ENCODE measurements at places on chromosomes 3 and 15. TPM values are rescaled to one million over a fixed set of nuclear protein-coding genes. Genes with fewer than 3 reads are reported as not detected.

SGO1 gene
- 4.0 TPM for polyA plus RNA-seq

DNA sequence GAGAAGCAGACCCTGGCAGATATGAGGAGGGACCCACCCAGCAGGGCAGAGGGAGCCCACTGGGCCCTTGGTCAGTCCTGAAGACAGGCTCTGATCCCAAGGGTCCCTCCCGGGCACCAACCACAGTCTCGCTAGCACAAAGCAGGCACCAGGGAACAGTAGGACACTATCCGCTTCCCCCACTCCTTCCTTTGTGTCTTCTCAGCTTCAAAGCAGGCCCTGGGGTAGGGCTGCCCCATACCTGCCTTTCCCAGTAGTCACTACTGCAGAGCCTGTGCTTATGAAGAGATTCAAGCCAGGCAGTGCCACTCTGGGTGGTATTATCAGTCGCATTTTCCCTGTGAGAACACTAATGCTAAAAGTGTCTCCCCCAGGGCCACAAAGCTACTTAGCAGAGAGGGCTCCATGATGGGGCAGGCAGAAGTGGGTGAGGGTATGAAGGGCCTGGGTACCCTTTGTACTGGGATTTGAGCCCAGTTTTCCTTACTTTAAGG, 32.7 kb downstream of the SRPRB start:
- no peak overlapping the region for H3K27ac ChIP-seq
- H3K36me3 ChIP-seq: peaks cover 86% of the 10 kb centered on the region
- no peaks in the 10 kb centered on the region for H3K4me1 ChIP-seq
- H3K4me3 ChIP-seq: no peak overlapping the region
- no peak for DNase-seq

GRCh38 chr15:26564361-26564760, 208.5 kb downstream of the GABRB3 start:
- no peaks in the 10 kb centered on the region for H3K4me1 ChIP-seq
- H3K36me3 ChIP-seq: peaks cover 11% of the 10 kb centered on the region
- no peak overlapping the region for H3K27ac ChIP-seq
- H3K27me3 ChIP-seq: no peaks in the 10 kb centered on the region
- DNase-seq: no peak

- H3K36me3 ChIP-seq: no peaks in the 10 kb centered on the region
- H3K4me3 ChIP-seq: no peak overlapping the region
- H3K4me1 ChIP-seq: no peaks in the 10 kb centered on the region
Measured at GRCh38 chr3:7841451-7841850, 660.2 kb upstream of the LMCD1 start.

- peaks cover 4% of the 10 kb centered on the region for H3K27me3 ChIP-seq
- H3K4me1 ChIP-seq: peaks cover 48% of the 10 kb centered on the region
- H3K4me3 ChIP-seq: no peak overlapping the region
- H3K36me3 ChIP-seq: no peaks in the 10 kb centered on the region
- no peak overlapping the region for H3K27ac ChIP-seq
Measured at GRCh38 chr15:70159001-70159712, 61.4 kb upstream of the TLE3 start.

SPSB4 gene
- 22.8 TPM for polyA plus RNA-seq

UBAP1L gene
- 26.0 TPM for polyA plus RNA-seq

ITPKA gene
- polyA plus RNA-seq: 2.0 TPM

- no peak overlapping the region for H3K27ac ChIP-seq
- no peak for DNase-seq
- no peaks in the 10 kb centered on the region for H3K36me3 ChIP-seq
Measured at GRCh38 chr15:95687686-95688085, 642.8 kb upstream of the NR2F2 start.

MKRN2OS gene
- polyA plus RNA-seq: 3.6 TPM

CEP19 gene
- 11.7 TPM for polyA plus RNA-seq

DNA sequence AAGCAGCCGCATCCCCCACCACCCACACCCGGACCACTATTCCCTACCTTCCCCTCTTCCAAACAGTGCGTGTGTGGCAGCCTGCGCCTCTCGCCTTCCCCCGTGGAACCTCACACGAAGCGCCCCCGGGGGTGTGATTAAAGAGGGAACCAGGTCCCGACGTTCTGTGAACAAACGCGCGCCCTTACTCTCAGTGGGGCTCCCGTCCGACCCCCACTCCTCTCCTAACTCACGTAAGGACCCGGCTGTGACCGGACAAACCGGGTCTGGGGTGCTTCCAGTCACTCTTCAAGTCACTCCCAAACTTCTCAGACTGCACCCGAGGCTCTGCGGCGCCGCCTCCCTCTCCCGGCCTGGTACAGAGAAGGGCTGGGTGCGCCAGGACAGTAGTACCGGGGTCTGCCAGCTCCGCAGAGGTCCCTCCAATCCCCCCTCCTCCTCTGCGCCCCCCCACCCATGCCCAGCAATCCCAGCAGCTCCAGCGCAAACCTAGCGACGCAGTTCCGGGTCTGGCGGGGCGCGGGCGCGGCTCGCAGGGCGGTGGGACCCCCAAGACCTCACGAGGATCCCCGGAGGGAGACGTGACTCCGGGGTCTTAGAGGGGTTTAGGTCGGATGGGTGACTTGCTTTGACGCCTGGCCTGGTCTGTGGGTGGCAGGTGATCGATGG, 574 bp downstream of the DUOXA1 start:
- no peaks in the 10 kb centered on the region for H3K36me3 ChIP-seq
- no peak overlapping the region for H3K27ac ChIP-seq
- H3K27me3 ChIP-seq: peaks cover 71% of the 10 kb centered on the region
- no peak for DNase-seq
- H3K4me3 ChIP-seq: no peak overlapping the region

GRCh38 chr3:36364260-36364659, 16.0 kb upstream of the STAC start:
- H3K36me3 ChIP-seq: no peaks in the 10 kb centered on the region
- no peaks in the 10 kb centered on the region for H3K4me1 ChIP-seq
- no peak for DNase-seq
- H3K4me3 ChIP-seq: no peak overlapping the region

- no peak overlapping the region for H3K4me3 ChIP-seq
- no peak for DNase-seq
- H3K4me1 ChIP-seq: peaks cover 18% of the 10 kb centered on the region
- H3K27me3 ChIP-seq: no peaks in the 10 kb centered on the region
- H3K27ac ChIP-seq: no peak overlapping the region
- no peaks in the 10 kb centered on the region for H3K36me3 ChIP-seq
Measured at GRCh38 chr15:72873379-72874233, 90.0 kb upstream of the ADPGK start.

GRCh38 chr3:66322436-66322835, 101.6 kb downstream of the SLC25A26 start:
- DNase-seq: no peak
- H3K36me3 ChIP-seq: no peaks in the 10 kb centered on the region
- no peaks in the 10 kb centered on the region for H3K27me3 ChIP-seq
- H3K27ac ChIP-seq: no peak overlapping the region
- peaks cover 4% of the 10 kb centered on the region for H3K4me1 ChIP-seq
- no peak overlapping the region for H3K4me3 ChIP-seq

DNA sequence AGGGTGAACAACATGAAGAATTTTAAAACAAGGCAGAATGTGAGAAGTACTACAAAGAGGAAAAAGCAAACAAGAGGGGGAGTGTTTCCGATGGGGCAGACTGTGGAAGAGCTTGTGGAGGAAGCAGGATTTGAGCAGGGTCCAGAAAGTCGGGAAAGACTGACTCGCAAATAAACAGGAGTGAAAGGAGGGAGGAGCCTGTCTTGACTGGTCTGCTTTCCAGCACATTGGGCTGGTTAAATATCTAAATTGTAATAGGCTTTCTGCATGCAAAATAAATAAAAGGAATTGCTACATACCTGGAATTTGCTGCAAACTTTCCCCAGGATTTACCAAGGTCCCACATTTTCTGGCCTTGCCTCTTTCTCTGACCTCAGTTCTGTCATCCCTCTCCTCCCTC, 132.1 kb downstream of the RORA start:
- no peaks in the 10 kb centered on the region for H3K36me3 ChIP-seq
- H3K4me3 ChIP-seq: no peak overlapping the region
- H3K27me3 ChIP-seq: no peaks in the 10 kb centered on the region
- no peak for DNase-seq

DNA sequence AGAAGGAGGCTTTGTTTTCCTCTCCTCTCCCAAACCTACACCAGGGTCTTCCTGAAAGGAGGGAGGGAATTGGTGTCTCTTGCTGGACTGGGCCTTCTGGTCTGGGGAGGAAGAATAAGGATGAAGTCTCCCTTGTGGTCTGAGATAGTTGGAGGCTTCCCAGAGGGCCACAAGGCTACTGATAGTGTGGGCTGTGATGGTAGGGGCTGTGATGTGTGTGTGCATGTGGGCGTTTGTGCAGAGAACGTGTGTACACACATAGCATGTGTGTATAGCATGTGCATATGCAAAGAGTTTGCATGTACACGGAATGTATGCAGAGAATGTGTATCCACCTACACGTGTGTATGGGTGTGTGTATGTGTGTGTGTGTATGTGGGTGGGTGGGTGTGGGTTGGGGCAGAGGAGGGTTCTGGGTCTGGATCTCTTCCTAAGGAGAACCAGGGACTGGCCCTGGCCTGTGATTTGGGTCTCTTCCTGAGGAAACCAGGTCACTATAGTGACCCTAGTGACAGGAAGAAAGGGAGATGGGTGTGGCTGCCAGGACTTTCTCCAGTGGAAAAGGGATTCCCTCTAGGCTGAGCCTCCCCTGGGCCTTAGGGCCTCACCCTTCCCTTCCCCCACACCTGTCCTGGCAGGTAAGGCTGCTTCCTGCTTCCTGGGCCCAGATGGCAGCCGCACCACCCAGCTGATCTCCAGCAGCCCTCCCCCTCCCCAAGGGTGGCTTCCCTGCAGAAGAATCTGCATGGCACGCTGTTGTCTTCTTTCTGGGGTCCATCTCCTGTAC, 1.7 kb downstream of the FLNB start:
- DNase-seq: no peak
- H3K4me3 ChIP-seq: peak overlapping the region; percentile 98
- no peaks in the 10 kb centered on the region for H3K36me3 ChIP-seq
- no peaks in the 10 kb centered on the region for H3K27me3 ChIP-seq

PTPRG gene
- polyA plus RNA-seq: 29.2 TPM

DNA sequence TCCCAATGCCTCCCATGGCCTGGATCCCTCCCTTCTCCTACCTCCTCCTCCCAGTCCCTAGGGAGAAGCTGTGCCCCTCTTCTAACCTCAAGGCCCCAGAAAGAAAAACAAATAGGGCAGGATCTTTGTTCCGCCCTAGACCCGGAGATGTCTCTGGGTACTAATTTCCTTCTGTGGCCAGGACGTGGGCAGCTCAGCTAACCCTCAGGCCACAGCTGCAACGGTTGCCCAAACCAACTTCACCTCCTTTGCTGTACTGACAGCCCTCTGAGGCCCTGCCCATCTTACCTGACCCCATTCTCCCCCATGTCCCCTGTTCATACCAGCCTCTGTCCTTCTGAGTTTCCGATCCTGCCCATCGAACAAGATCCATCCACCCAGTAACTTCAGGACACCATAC, 70.7 kb downstream of the SRGAP3 start:
- peaks cover 5% of the 10 kb centered on the region for H3K36me3 ChIP-seq
- no peak overlapping the region for H3K27ac ChIP-seq
- H3K27me3 ChIP-seq: no peaks in the 10 kb centered on the region
- peaks cover 37% of the 10 kb centered on the region for H3K4me1 ChIP-seq
- H3K4me3 ChIP-seq: no peak overlapping the region

DNA sequence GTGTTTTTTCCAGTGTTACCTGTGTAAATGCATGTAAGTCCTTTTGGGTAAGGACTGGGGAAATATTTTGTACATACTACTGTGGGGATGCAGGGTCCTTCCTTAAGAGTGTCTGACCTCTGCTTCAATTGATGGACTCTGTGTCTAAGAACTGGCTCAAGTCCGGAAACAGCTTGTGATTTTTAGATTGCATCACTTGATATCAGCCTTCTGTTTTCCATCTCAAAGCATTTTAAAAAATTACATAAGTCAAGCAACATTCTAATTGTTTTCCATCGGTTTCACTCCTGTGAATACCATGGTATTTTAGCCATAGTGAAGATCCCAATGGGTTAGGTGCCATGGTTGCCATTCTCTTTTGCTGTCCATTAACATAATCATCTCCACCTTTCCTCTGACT, 597.6 kb downstream of the SQOR start:
- H3K36me3 ChIP-seq: no peaks in the 10 kb centered on the region
- no peak overlapping the region for H3K4me3 ChIP-seq
- no peaks in the 10 kb centered on the region for H3K27me3 ChIP-seq
- DNase-seq: no peak
- H3K27ac ChIP-seq: no peak overlapping the region
- H3K4me1 ChIP-seq: no peaks in the 10 kb centered on the region

DNA sequence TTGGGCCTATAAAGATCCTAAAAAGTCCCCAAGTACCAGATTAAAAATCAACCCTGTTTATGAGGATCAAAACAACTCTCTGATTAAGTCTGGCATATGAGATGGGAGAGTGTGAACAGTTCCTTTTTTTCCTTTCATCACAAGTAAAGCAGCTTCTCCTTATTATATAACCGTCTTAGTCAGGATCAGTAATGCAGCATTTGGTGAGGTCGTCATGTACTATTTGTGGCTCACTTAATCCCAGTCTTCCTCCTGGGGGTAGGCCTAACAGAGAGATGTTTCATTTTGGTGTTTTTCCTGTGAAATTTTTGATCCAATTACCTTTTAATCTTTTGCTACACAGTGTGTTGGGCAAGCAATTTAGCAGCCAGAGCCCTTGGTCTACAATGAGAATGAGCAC, 333.1 kb upstream of the KCNMB2 start:
- no peaks in the 10 kb centered on the region for H3K27me3 ChIP-seq
- H3K36me3 ChIP-seq: no peaks in the 10 kb centered on the region
- no peaks in the 10 kb centered on the region for H3K4me1 ChIP-seq
- no peak overlapping the region for H3K4me3 ChIP-seq

GRCh38 chr3:169110633-169111032, 552.9 kb downstream of the MECOM start:
- no peak overlapping the region for H3K27ac ChIP-seq
- no peaks in the 10 kb centered on the region for H3K27me3 ChIP-seq
- no peak overlapping the region for H3K4me3 ChIP-seq
- no peak for DNase-seq
- H3K36me3 ChIP-seq: no peaks in the 10 kb centered on the region

DNA sequence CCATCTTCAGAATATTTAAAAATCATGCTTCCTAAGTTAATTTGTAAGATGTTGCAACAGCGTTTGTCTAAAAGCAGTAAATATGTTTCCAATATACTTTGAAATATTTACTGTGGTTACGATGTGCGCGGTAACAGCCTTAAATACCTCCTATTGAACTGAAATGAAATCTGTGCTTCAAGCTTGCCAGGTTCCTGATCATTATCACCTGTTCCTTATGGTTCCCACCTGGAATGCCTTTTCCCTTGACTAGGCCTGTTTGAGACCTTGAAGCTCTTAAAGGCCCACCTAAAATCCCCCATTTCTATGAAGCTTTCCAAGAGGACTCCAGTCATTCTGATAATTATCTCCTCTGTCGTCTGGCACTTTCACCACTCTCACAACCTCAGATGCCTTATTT, 146.7 kb downstream of the NAALADL2 start:
- no peaks in the 10 kb centered on the region for H3K4me1 ChIP-seq
- no peaks in the 10 kb centered on the region for H3K27me3 ChIP-seq
- H3K27ac ChIP-seq: no peak overlapping the region

DNA sequence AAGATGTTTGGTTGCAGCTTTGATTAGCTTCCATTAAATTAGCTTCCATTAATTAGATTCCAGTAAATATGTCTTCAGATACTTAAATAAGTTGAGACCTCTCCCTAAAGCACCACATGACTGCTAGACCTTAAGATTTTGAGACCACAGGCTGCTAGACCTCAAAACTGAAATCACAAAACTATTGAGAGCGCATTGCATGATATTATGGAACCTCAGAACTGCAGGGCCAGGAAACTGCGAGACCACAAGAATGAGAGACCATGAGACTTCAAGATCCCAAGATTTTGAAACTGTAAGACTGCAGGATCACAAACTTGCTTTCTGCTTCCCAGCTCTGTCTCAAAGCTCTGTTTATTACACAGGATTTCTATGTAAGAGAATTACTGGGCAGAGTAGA, 87.4 kb downstream of the TRIM42 start:
- H3K27ac ChIP-seq: no peak overlapping the region
- no peaks in the 10 kb centered on the region for H3K4me1 ChIP-seq
- no peaks in the 10 kb centered on the region for H3K27me3 ChIP-seq
- H3K36me3 ChIP-seq: no peaks in the 10 kb centered on the region
- no peak for DNase-seq
